ENCODE measurements at places on chromosomes 5 and 9. TPM values are rescaled to one million over a fixed set of nuclear protein-coding genes. Genes with fewer than 3 reads are reported as not detected.
A peak's percentile ranks its signal among the peaks of the same experiment; 100 is the strongest.

The SIL1 gene
- total RNA-seq, result 75.6 TPM

The LHX2 gene
- total RNA-seq, result not detected

- DNase-seq, result no peak
Measured at GRCh38 chr5:103211576-103212561, 46.7 kb upstream of the MACIR start.

DNA sequence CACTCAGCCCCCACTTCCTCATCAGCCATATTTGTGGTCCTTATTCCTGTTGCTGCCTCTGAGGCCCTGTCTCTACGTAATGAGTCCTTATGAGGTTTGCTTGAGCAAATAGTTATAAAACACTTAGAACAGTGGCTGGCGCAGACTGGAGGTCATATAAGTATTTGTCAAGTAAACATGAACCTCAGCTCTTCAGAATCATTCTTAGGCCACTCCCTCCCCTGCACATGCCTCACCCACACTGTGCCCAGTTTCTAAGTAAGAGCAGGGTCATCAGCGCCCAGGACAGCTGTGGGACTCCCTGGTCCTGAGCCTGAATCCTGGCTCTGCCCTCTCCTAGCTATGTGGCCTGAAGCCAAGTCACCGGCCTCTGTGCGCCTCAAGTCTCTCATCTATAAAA, 4.0 kb downstream of the ST6GALNAC4 start:
- peak; percentile 53 for DNase-seq

The MORN5 gene
- total RNA-seq, result 2.1 TPM

DNA sequence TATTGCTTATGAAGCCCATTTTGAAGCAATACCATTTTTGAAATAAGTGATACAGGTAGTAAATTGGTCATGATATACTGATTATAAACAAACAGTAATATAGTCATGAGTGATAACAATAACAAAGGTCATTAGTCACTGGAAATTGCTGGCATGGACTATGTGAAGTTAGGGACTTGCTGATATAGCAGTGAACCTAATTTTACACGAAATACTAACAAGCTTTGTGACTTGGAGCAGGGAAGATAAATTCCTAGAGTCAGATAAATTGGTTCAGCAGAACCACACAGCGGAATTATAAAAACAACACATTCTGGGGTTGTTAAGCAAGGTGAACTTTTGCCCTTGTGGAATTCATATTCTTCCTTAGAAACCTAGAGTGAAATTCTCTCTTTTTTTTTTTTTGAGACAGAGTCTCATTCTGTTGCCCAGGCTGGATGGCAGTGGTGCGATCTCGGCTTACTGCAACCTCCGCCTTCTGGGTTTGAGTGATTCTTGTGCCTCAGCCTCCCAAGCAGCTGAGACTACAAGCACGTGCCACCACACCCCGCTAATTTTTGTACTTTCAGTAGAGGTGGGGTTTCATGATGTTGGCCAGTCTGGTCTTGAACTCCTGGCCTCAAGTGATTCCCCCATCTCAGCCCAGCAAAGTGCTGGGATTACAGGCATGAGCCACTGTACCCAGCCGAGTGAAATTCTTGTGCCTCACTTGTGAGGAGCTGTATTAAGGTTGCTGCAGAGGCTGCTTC, 6.0 kb downstream of the UGCG start:
- no peak for DNase-seq

DNA sequence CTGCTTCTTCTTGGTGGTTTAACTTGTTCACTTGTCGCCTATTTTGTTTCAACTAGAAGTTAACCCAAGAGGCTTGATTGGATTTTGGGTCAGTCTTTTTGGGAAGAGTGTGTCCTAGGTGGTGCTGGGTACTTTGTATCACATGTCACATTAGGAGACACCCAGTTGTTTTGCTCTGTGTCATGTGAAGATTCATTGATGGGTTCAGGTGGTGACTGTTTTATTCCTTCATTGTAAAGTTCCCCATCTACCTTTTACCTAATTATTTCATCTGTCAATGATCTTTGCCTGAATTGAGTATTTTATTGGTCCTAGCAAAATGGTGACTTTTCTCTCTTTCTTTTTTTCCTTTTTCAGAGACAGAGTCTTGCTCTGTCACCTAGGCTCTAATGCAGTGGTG, 69.2 kb downstream of the RALGPS1 start:
- DNase-seq, result no peak

- no peak for DNase-seq
Measured at GRCh38 chr5:14216372-14216771, 73.2 kb downstream of the TRIO start.

The PPP2R2B gene
- total RNA-seq, result 2.6 TPM

The NEURL1B gene
- 39.9 TPM for total RNA-seq

The NCS1 gene
- 28.5 TPM for total RNA-seq

DNA sequence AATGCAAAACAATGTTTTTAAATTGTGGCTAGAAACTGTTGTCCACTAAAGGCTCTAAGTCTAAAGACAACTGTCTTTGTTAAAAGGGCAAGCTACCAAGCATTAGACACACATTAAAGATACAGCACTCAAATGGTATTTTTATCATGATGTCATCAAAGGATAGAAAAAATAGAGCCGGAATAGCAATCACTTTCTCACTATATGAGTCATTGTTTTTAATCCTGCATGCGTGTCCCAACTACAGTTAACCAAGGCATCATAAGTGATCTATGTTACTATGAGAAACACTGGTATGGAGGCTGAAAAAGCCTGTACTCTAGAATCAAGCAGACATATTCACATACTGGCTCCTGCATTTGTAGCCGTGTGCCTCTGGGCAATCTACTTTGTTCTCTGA, 1.9 kb upstream of the PJA2 start:
- no peak for DNase-seq

- no peak for DNase-seq
Measured at GRCh38 chr5:1795931-1796330, 3.7 kb downstream of the MRPL36 start.

- DNase-seq, result peak; percentile 42
Measured at GRCh38 chr9:127022913-127023660, 99.3 kb downstream of the ANGPTL2 start.

GRCh38 chr5:11700391-11700790, 203.9 kb downstream of the CTNND2 start:
- no peak for DNase-seq

DNA sequence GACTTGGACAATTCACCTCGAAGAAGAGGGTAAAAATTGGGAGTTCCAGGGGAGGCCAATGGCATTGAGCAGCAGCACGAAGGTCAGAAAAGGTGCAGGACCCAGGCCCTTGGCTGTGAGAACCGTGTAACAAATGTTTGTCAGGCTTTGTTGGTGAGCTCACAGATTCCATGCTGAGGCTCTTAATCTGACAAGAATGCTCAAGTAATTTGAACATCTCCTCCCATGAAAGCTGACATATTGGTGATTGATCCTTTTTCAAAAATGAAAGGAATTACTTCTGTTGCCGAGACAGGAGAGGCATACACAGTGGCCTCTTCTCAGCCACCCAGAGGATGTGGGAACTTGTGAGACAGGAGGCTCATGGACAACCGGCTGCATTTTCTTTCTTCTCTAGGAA, 11.6 kb downstream of the RAI14 start:
- no peak for DNase-seq

DNA sequence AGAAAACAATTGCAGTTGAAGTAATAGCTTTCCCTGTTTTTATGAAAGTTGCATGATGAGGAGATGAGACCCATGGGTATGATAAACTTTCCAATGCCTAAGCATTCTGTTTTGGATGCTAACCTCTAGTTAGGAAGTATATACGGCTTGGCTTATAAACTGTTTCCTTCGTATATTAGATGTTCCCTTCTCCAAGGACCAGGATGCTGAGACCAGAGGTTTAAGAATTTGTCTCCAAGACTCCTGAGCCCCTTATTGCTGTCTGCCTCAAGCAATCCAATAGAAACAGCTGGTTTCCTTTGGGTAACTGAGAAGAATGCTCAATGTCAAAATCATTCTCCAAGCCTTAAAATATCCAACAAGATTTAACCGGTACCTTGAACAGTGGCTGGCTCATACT, 12.2 kb upstream of the TNC start:
- DNase-seq, result no peak

DNA sequence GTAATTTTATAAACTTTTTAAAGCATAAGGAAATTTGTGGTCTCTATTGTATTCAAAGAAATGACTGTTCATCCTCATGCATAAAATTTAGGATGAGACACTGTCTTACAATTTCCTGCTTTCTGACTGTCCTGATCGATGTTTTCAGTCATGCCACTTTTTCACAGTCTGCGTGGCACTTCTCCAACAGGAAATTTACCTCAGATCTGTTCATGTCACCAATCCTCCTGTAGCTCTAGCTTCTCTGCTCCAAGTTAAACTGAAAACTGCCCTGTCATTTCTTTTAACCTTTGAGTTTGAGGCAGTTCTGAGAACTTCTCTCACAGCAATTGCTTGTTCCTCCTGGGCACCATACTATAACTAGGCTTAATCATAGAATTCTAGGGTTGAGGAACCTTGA, 455.1 kb downstream of the EFNA5 start:
- no peak for DNase-seq

The PKD2L2 gene
- not detected for total RNA-seq

The KCNV2 gene
- total RNA-seq, result 1.4 TPM

- no peak for DNase-seq
Measured at GRCh38 chr9:134289241-134289875, 36.9 kb upstream of the RXRA start.

The SPINK13 gene
- total RNA-seq, result not detected

The TSSK1B gene
- total RNA-seq, result 4.0 TPM

The ARL15 gene
- 38.4 TPM for total RNA-seq

DNA sequence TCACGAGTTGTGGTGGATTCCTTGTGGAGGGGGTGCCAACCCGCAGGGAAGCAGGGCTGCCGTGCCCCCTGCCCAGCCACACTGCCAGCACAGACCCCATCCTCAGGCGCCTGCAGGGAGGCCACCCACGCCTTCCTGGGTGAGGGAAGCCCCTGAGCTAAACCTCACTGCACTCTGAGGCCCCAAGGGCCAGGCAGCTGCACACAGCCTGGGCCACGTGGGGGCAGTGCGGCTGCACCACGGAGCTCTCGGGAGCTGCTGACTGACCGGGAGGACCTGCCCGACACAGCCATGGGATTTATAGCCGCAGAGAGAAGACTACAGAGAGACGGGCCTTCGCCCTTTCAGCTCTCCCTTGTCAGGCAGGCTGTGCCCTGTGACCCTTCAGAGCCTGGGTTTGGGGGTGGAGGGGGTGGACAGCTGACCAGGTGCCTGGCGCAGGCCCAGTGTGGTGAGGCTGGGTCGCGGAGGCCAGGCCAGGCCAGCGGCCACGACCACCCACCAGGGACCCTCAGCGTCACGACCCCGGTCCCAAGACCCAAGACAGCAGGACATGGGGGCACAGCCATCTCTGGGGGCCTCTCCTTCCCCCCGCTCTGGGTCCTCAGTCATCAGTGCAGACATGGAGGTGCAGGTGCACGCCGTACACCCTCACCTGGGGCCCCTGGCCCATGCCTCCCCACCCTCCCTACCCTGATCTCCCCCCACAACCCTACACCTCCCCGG, 4.3 kb upstream of the AHRR start:
- no peak for DNase-seq

GRCh38 chr9:37029304-37029775, 4.7 kb downstream of the PAX5 start:
- no peak for DNase-seq

The TTC23L gene
- total RNA-seq, result 2.4 TPM

The UTP15 gene
- 31.9 TPM for total RNA-seq

The SHLD3 gene
- 2.1 TPM for total RNA-seq

- DNase-seq, result no peak
Measured at GRCh38 chr5:159548517-159548916, 218.2 kb upstream of the IL12B start.

The SV2C gene
- total RNA-seq, result 0.28 TPM

- peak; percentile 10 for DNase-seq
Measured at GRCh38 chr9:91589101-91589553, 165.5 kb upstream of the NFIL3 start.

- no peak for DNase-seq
Measured at GRCh38 chr5:103174147-103174546, 54.0 kb downstream of the PPIP5K2 start.

DNA sequence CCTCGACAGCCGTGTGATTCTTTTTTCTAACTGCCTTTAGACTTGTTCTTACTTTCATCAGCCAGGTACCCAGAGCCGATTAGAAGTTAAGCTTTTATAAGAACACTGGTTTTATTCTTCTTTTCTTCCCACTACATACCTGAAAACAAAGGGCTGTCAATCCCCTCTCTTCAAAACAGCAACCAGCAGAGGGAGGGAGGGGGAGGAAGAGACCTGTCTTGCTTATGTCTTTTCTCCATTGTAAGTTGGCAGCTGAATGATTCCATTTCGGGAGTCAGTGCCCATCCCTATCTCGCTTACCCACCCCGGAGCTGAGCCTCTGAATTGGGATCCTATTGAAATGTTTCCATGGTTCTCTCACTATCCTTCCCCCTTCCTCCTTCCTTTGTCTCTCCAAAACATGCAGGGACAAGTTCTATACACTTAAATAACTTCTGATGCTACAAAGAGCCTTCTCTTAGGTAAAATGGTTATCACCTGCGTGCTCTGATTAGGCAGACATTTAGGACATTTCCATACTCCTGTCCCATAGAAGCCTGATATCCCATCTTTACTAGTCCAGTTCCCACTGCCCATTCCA, 83.9 kb upstream of the WWC1 start:
- DNase-seq, result no peak

Data from prostate gland (tissue), 2 donors.